ENCODE measurements at places on chromosomes 6 and 20. TPM values are rescaled to one million over a fixed set of nuclear protein-coding genes. Genes with fewer than 3 reads are reported as not detected.

Gene PACRG
- total RNA-seq: 1.6 TPM

Gene PTK6
- total RNA-seq: 0.50 TPM

GRCh38 chr6:136774228-136775041 lies 17.8 kb downstream of the MAP3K5 start:
- no peaks in the 10 kb centered on the region for H3K36me3 ChIP-seq
- peaks cover 37% of the 10 kb centered on the region for H3K4me1 ChIP-seq
- no peaks in the 10 kb centered on the region for H3K27me3 ChIP-seq

GRCh38 chr6:121838842-121839241 lies 403.4 kb downstream of the GJA1 start:
- no peaks in the 10 kb centered on the region for H3K27me3 ChIP-seq
- H3K27ac ChIP-seq: no peak overlapping the region
- DNase-seq: no peak
- no peaks in the 10 kb centered on the region for H3K36me3 ChIP-seq

DNA sequence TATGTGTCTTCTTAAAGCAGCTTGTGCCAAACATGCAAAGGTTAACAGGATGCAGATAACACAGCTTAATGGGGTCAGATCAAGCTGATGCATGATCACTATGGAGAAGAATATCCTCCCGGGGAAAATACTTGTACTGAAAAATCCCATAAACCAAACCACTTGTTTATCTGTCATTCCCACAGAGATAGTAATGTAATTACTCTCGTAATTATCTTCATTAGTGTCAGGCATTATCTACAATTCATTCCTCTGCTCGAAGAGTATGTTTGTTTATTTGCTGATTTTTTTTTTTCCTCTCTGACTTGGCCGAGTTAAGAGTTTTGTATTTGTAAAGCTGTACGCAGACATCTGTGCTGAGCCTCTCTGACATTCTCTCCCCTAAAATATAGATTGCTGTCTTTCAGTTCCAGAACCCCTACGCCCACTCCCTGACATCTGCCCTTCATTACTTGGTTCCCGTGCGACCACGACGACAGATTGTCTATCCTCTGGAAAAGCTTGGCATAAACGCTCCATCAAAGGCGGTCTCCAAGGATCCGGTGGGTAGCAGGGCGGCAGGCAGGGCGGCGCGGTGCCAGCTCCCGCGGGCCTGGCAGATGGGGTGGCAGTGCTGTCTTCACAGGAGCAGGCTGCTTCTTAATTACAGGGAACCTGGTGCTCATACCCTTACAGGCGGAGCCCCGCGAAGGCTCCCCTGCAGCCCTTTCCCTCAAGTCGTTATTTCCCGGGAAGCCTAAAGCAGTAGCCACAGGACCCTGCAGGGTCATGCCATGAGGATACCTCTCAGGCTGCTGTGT lies 147.2 kb downstream of the CFAP61 start:
- H3K27me3 ChIP-seq: peaks cover 62% of the 10 kb centered on the region
- no peaks in the 10 kb centered on the region for H3K36me3 ChIP-seq
- no peaks in the 10 kb centered on the region for H3K4me1 ChIP-seq
